ENCODE measurements at places on chromosomes 1 and 21.

- no peak for DNase-seq
These were observed 51.3 kb upstream of the GFI1 start for GRCh38 chr1:92538048-92538412.

GRCh38 chr1:84619383-84620102 lies 45.3 kb upstream of the CTBS start:
- peak; percentile 60 for DNase-seq

DNA sequence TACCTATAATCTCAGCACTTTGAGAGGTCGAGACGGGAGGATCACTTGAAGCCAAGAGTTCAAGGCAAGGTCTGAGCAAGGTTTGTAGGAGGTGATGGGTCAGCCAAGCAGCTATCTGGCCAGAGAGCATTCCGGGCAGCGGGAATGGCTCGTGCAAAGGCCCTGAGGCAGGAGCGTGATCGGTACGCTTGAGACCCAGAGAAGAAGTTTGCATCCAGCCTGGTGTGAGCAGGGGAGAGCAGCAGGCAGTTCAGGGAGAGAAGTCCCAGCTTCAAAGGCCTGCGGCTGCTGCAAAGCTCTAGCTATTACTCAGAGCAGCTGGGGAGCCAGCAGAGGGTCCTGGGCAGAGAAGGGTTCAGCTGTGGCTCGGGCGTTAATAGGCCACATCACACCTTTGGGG lies 5.1 kb upstream of the SRARP start:
- DNase-seq: no peak

GRCh38 chr21:32975811-32976431 lies 49.8 kb upstream of the OLIG2 start:
- DNase-seq: no peak

DNA sequence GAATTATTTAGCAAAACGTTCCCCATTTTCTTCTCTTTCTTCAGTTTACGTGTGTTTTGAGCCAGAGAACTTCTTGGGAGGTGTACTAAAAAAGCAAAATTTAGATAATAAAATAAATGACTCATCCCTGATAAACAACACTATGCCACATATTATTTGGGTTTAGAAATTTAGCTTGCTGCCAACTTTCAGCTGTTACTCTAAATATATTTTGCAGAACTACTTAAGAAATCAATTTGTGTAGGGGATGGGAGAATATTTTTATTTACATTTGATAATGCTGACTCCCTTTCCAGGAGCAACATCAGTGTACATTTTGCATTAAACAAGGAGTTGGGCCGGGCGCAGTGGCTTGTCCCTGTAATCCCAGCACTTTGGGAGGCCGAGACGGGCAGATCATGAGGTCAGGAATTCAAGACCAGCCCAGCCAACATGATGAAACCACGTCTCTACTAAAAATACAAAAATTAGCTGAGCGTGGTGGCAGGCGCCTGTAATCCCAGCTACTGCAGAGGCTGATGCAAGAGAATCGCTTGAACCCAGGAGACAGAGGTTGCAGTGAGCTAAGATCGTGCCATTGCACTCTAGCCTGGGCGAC lies 151.4 kb upstream of the ZRANB2 start:
- DNase-seq: no peak

DNA sequence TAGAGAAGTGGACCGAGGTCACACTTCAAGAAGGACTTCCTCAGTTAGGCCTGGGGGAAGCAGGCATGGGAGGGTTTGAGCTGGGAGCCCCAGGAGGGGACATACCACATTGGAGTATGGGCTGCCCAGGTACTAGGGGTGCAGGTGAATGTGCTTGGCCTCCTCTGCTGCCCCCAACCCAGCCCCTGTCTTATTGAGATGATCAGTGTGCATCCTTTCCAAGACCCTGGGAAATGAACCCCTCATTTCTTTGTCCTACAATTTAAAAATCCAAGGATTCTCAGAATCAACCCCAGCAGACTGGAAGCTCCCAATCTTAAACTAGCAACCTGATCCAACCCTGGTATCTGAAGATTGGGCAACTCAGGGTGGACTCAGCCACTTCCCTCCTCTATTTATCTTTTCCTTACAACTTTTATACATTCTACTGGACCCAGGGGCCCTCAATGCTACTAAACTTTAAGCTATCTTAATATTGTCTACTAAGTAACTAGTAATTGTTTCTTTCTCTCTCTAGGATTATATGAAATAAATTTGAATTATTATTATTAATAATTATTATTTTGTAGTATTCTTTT lies 9.1 kb downstream of the MEX3A start:
- DNase-seq: no peak

DNA sequence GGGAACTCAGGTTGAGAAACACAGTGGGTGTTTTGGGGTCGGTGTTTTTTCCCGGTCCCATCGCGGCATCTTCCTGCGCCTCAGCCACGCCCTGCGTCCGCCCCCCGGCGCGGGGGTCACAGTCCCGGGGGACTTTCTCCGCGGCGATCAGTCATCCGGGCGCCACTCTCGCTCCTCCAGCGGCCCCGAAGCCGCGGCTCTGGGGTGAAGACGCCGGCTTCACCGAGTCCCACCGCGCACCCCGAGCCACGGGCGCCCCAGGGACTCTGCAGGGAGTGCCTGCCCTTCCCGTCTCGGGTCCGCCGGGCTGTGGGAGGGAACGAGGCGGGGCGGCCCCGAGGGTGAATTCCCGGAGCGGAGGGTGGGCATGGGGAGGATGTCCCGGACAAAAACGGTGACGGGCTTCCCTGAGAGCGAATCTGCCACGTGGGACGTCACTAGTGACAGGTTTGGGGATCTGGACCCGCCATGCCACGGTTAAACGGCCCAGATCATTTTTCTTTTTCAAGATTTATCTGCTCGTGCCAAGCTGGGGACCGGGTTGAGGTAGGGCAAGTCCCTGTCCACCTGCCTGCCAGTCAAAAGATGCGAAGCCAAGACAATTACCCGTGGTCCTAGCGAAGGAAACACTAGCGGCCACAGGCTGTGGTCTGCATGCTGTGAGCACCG lies 717 bp upstream of the BATF3 start:
- peak; percentile 62 for DNase-seq

All from NB4 (cell line).